ENCODE measurements at places on chromosomes 16 and 17.

GRCh38 chr17:10612957-10613744 lies 44.0 kb downstream of the MYH3 start:
- no peak for DNase-seq

DNA sequence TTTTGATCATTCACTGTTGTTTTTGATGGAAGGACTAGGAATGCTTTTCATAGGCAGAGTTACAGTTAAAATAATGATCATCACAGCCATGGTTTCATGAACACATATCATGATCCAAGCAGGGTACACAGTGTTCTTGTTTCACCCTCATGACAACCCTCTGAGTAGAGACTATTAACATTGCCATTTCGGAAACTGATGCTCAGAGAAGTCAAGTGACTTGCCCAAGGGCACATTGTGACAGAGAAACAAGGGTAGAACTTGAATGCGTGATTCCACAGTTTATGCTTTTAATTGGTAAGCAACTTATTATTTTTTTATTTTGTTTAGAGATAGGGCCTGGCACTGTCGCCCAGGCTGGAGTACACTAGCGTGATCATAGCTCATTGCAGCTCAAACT lies 202.3 kb downstream of the KATNIP start:
- no peak for DNase-seq

GRCh38 chr16:82242201-82242600 lies 72.2 kb upstream of the MPHOSPH6 start:
- DNase-seq = no peak

DNA sequence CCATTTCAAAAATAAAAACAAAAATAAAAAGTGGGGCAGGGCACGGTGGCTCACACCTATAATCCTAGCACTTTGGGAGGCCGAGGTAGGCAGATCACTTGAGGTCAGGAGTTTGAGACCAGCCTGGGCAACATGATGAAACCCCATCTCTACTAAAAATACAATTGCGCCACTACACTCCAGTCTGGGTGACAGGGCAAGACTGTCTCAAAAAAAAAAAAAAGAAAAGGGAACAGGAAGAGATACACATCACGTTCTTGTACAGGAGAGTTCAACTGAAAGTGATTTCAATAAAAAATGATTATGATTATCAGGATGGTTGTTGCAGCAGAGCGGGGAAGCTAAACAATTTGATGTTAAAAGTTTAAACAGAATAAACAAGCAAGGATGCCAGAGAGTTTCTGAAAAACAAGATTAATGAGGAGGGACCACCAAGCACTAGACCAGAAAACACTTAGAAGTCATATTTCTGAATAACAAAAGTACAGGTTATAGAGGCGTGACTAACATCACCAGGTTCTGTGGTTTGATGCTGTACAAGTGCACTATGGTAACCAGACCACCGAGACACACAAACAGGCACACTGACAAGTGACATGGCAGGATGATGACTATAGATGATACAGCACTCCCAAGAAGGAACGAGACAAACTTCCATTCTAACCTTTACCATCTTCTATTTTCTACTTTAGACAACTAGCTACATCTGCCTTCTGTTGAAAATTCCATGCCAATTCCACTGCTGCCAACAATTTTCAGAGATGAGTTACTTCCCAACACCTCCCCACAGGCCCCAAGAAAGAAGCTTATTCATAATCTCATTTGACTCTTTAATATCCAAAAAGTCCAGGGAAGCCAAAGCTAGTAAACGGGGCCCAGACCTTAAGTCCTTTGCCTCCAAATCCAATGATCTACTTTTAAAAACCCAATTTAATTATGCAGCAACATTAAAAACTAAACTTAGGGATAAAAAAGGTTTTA lies 11.8 kb downstream of the DNAJA2 start:
- DNase-seq = no peak

GRCh38 chr17:39800540-39800939 lies 62.8 kb downstream of the GRB7 start:
- peak; percentile 50 for DNase-seq

GRCh38 chr16:49484451-49484849 lies 110.8 kb downstream of the C16orf78 start:
- DNase-seq = no peak
